Stimulated activated CD8-positive, alpha-beta memory T cell treated with anti-CD3 and anti-CD28 coated beads, Interleukin-2, amount 100 ng/mL, for 48 hours (primary cell): ENCODE measurements at places on chromosomes 1 and 21.

DNA sequence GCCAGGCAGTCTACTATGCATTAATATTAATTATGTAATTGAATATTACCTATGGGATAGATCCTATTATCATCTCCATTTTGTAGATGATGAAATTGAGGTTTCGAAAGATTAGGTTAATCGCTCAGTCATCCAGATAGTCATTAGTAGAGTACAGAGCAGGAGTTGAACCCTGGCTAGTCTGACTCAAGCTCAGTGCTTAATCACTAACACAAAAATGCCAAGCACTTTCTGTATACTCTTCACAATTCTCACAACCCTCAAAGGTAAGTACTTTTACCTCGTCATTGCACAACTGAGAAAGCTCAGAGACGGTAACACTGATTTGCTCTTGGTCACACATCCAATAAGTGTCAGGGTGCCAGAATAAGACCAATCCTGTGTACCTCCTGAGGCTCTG, 280.2 kb upstream of the PLXNA2 start:
- DNase-seq, result no peak

- no peak for DNase-seq
Observed at GRCh38 chr1:229879746-229880145, 187.3 kb upstream of the GALNT2 start.

DNA sequence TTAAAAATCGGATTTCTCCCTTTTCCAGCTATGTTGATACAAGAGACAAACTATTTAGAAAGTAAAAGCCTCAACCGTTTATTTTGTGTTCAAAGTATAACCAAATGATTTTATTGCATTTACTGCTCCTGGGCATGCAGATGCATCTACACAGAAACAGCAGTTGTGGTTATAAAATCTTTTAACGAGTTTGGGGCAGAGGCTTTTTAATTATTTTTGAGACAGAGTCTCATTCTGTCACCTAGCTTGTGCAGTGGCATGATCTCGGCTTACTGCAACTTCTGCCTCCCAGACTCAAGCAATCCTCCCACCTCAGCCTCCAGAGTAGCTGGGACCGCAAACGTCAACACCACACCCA, 33.6 kb downstream of the ZNF496 start:
- DNase-seq, result no peak

GRCh38 chr1:23551849-23552248, 7.5 kb downstream of the ID3 start:
- DNase-seq, result no peak

DNA sequence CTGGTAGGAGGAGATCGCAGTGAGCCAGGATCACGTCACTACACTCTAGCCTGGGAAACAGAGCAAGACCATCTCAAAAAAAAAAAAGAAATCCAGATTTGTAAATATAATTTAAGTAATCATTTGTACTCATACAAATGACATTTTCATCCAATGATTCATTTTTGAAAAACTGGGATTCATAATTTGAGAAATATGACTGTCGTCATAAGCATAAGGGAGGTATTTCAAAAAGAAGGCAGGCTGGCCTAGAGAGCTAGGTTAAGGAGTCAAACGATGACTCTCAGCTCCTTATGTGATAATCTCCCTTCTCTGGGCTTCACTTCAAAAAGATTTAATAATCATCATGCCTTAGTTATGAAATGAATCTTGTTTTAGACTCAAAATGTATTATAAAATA, 2.3 kb downstream of the GART start:
- no peak for DNase-seq

- no peak for DNase-seq
Observed at GRCh38 chr1:206987873-206988272, 17.6 kb upstream of the FCAMR start.

DNA sequence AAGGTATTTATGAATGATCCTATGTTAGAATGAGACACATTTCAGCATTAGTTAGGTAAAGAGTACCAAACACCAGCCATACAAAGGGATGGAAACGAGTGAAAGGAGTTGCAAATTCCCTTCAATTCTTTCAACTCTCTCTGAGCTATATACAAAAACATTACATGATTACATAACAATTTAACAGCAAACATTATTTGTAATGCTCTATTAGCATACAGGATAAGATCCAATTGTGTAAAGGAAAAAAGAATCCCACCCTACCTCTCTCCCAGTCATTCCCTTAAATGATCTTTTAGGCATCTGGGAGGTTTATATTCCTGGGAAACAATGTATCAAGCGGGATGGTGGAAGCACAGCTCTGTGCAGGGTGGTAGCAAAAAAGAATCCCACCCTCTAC, 117.9 kb downstream of the RHOU start:
- DNase-seq, result no peak

DNA sequence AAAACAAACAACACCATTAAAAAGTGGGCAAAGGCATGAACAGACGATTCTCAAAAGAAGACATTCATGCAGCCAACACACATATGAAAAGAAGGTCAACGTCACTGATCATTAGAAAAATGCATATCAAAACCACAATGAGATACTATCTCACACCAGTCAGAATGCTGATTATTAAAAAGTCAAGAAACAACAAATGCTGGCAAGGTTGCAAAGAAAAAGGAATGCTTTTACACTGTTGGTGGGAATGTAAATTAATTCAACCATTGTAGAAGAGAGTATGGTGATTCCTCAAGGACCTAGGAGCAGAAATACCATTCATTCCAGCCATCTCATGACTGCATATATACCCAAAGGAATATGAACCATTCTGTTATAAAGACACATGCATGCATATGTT, 419.6 kb downstream of the NEGR1 start:
- no peak for DNase-seq

DNA sequence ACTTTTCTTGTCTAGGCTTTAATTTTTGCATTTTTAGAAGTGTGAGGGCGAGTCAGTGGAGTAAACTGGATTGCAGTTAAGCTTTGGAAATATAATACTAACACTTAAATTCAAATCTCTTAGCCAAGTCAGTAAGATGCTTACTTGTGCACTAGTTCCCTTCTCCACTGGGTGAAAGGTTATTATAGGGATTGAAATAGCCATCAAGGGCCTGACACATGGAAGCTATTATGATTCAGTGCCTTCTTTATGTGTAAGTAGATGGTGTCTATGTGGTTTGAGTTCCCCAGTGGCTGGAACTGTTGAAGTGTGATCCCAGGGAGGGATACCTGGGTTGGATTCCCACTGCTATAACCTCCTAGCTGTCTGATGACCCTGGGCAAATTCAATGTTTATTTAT, 24.7 kb upstream of the DMRTA2 start:
- no peak for DNase-seq

GRCh38 chr21:46219591-46220239, 8.9 kb downstream of the LSS start:
- DNase-seq, result no peak
